ENCODE measurements at places on chromosomes 1 and 21.

DNA sequence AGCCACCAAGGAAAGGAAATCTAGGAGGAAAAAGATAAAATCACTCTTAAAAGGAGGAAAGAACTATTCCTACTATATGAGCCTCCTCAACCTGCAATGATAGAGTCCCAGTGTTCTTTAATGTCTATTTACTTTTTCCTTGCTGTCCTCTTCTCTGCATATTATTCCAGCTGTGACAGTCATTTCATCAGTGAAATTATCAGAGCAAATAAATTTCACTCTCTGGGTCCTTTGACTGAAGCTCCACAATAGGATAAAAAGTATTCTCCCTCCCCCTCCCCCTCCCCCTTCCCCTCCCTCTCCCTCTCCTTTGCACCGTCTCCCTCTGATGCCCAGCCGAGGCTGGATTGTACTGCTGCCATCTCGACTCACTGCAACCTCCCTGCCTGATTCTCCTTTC, 107.5 kb upstream of the DPT start:
- no peak overlapping the region for H3K4me3 ChIP-seq
- no peak for DNase-seq
- H3K36me3 ChIP-seq, result no peaks in the 10 kb centered on the region
- no peaks in the 10 kb centered on the region for H3K27me3 ChIP-seq
- 0 out of 2 replicates have a peak, but pooled peaks cover 7% of the 10 kb centered on the region for H3K4me1 ChIP-seq

DNA sequence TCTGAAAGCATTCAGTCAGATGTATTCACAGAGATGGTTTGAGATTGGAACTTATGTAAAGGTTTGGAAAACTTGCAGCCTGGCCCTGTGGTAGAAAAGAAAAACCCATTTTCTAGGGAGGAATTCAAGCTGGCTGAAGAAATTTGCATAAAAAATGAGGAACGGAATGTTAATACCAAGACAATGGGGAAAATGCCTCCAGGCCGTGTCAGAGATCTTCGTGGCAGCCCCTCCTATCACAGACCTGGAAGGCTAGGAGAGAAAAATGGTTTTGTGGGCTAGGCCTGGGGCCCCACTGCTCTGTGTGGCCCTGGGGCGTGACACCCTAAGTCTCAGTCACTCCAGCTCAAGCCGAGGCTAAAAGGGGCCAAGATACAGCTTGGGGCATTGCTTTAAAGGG, 26.7 kb downstream of the NME7 start:
- H3K27me3 ChIP-seq, result no peaks in the 10 kb centered on the region
- H3K4me3 ChIP-seq, result no peak overlapping the region
- peak; percentile 61 for DNase-seq
- H3K27ac ChIP-seq, result no peak overlapping the region
- 0 out of 2 replicates have a peak, but pooled peaks cover 5% of the 10 kb centered on the region for H3K36me3 ChIP-seq

DNA sequence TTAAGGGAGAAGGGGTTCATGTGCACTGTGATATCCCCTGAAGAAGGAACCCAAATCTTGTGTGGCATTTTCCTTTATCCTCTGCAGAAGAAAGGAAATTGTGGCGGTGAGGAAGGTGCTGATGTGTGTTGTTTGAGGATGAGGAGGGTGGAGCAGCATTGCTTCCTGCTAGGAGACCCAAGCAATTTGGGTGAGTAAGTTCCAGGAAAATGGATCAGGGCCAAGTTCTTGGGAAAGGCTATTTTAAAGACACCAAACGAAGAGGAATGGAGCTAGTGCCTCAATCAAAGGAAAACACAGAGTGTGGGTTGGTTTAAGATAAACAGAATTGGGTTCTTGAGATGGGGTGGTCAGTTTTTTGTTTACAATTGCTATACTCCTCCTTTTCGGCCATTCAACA, 86.7 kb upstream of the MARK1 start:
- DNase-seq, result no peak
- no peak overlapping the region for H3K27ac ChIP-seq
- no peaks in the 10 kb centered on the region for H3K36me3 ChIP-seq
- no peaks in the 10 kb centered on the region for H3K27me3 ChIP-seq
- no peak overlapping the region for H3K4me3 ChIP-seq
- H3K4me1 ChIP-seq, result no peaks in the 10 kb centered on the region

DNA sequence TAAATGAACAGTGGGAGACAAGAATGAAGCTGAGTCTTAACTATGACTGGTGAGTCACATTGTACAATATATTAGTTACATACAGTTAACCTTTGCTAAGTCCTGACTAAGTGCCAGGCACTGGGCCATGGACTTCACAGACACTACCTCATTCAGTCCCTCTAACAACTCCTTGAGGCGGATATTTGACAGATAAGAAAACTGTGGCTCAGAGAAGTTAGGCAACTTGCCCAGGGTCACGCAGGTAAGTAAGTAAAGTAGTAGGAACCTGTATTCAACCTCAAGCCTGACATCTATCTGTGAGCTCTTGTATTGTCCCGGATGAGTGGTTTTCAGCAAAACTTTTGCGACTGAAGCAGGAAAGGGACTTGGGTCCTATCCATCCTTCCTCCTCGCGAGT, 62.1 kb downstream of the GNG12 start:
- H3K27ac ChIP-seq, result no peak overlapping the region
- 0 out of 2 replicates have a peak, but pooled peaks cover 7% of the 10 kb centered on the region for H3K4me1 ChIP-seq
- H3K36me3 ChIP-seq, result no peaks in the 10 kb centered on the region

- no peak overlapping the region for H3K4me3 ChIP-seq
- DNase-seq, result no peak
- H3K4me1 ChIP-seq, result peaks cover 9% of the 10 kb centered on the region
- H3K27me3 ChIP-seq, result no peaks in the 10 kb centered on the region
- H3K27ac ChIP-seq, result no peak overlapping the region
Measured at GRCh38 chr1:1254667-1254998, 8.1 kb upstream of the C1QTNF12 start.

DNA sequence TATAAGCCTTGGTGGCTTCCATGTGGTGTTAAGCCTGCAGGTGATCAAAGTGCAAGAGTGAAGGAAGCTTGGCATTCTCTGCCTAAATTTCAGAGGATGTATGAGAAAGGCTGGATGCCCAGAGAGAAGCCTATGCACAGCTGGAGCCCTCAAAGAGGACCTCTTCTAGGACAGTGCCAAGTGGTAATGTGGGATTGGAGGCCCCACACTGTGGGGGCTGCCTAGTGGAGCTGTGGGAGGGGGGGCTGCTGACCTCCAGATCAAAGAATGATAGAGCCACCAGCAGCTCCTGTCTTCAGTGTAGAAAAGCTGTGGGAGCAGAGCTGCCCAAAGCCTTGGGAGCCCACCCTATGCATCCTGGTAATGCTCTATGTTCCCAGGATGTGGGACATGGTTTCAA, 1512.7 kb upstream of the TPTE start:
- peaks cover 40% of the 10 kb centered on the region for H3K36me3 ChIP-seq
- 0 out of 2 replicates have a peak, but pooled peaks cover 4% of the 10 kb centered on the region for H3K27me3 ChIP-seq
- no peaks in the 10 kb centered on the region for H3K4me1 ChIP-seq
- no peak for DNase-seq

GRCh38 chr1:59007820-59008598, 224.2 kb upstream of the JUN start:
- no peaks in the 10 kb centered on the region for H3K36me3 ChIP-seq
- no peaks in the 10 kb centered on the region for H3K27me3 ChIP-seq
- H3K4me1 ChIP-seq, result peaks cover 16% of the 10 kb centered on the region

DNA sequence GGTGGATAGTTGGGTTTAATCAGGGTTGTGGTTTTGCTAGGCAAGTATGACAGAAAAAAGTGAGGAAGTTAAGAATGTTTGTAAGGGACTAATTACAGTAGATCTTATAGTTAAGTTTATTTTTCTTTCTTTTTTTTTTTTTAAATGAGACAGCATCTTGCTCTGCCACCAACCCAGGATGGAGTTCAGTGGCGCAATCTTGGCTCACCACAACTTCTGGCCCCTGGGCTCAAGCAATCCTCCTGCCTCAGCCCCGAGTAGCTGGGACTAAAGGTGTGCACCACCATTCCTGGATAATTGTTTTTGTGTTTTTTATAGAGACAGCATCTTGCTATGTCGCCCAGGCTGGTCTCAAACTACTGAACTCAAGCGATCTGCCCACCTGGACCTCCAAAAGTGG, 41.7 kb downstream of the EYA3 start:
- DNase-seq, result no peak
- H3K36me3 ChIP-seq, result no peaks in the 10 kb centered on the region
- no peak overlapping the region for H3K4me3 ChIP-seq
- H3K27me3 ChIP-seq, result no peaks in the 10 kb centered on the region
- H3K4me1 ChIP-seq, result peaks cover 4% of the 10 kb centered on the region

DNA sequence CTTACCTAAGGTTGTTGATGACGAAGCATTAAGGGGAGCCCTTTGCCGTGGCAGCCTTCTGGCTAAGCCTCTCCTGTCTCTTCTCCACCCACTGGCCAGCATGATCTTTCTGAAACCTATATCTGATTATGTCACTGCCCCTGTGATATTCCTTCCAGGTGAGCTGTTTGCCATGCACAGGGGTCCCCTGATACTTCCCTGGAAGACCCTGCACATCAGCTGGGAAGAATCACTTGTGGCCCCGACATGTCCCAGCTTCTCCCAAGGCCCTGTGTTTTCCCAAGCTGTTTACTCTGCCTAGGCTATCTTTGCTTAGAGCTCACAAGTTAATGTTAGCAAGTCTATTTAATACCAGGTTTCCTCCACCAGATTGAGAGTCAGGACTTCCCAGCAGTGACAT, 12.3 kb downstream of the RD3 start:
- H3K4me3 ChIP-seq, result no peak overlapping the region
- no peaks in the 10 kb centered on the region for H3K36me3 ChIP-seq

DNA sequence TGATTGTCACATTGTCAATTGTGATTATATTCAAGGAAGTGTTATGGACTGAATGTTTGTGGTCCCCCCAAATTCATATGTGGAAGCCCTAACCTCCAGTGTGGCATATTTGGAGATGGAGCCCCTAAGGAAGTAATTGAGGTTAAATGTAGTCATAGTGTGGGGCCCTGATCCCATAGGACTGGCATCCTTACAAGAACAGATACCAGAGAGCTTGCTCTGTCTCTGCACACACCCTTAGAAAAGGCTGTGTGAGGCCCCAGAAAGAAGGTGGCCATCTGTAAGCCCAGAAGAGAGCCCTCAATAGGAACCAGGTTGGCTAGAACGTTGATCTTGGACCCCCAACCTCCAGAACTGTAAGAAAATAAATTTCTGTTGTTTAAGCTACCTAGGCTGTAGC, 28.1 kb downstream of the VANGL1 start:
- no peak overlapping the region for H3K4me3 ChIP-seq
- H3K27me3 ChIP-seq, result no peaks in the 10 kb centered on the region
- no peaks in the 10 kb centered on the region for H3K36me3 ChIP-seq
- H3K27ac ChIP-seq, result 0 out of 2 replicates have a peak overlapping the region, but pooled peaks have one; percentile 50

Measured in GM23338 (cell line).